Neural progenitor cell (in vitro differentiated cells): ENCODE measurements at places on chromosomes 12 and 14. TPM values are rescaled to one million over a fixed set of nuclear protein-coding genes. Genes with fewer than 3 reads are reported as not detected.

RDH12 gene
- total RNA-seq, result 1.3 and 1.5 TPM in 2 replicates

MYL6B gene
- 131 and 198 TPM in 2 replicates for total RNA-seq

SLC39A2 gene
- total RNA-seq, result not detected in 2 replicates

TSPAN19 gene
- total RNA-seq, result 4.3 and 5.0 TPM in 2 replicates

OASL gene
- total RNA-seq, result not detected in 2 replicates

KRT6C gene
- not detected in 2 replicates for total RNA-seq

VRTN gene
- total RNA-seq, result 7.9 and 18.6 TPM in 2 replicates

MIP gene
- total RNA-seq, result 0.03 TPM in 1 of 2 replicates, not detected in the other

CFAP251 gene
- total RNA-seq, result 0.92 and 1.5 TPM in 2 replicates

RIMKLB gene
- total RNA-seq, result 113 and 131 TPM in 2 replicates

AICDA gene
- not detected in 2 replicates for total RNA-seq

DNA sequence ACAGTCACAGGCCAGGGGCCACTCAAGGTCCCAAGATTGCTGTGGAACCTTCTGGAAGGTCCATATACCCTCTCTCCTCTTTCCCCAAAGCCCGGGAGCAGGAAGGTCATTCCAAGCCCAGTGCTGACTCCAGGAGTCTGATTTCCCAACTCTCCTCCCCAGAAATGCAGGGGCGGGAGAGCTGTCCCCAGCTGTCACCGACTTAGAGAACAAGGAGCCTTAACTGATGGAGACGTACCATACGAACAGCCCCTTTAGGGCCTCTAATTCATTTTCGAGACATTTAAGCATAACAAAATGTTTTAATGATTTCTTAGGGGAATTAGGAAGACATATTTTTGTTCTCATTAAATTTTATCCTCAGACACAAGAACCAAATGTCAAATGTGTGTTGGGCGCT lies 99.2 kb downstream of the PHETA1 start:
- DNase-seq, result no peak

DNA sequence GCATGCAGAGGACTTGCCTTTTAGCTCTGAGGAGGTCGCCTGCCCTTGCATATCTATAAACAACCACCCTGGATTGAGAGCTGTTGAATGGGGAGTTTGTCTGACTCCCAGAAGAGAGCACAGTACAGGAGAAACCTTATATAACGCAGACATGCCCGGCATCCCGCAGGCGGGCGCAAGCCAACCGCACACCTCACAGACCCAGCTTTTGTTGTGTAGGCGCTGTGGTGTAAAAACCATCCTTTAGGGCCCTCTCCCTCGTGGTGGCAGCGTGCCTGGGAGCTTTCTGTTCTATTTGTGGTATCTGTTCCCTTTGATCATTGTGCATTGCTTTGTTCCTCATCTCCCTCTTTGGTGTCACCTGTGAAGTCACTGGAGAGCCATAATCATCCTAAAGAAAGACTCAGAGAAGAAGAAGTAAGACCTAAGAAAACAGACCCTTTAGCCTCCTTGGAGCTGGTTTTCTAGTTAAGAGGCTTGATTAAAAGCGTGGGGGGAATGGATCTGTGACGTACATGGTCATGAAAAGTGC lies 77.7 kb downstream of the ETV6 start:
- no peak for DNase-seq

DNA sequence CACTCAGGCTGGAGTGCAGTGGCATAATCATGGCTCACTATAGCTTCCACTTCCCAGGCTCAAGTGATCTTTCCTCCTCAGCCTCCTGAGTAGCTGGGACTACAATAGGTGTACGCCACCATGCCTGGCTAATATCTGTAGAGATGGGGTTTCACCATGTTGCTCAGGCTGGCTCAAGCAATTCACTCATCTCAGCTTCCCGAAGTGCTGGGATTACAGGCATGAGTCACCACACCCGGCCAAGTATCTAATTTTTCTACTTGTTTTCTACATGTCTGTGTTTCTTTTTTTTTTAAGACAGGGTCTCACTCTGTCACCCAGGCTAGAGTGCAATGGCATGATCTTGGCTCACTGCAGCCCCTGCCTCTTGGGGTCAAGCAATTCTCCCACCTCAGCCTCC lies 119.7 kb upstream of the MED13L start:
- no peak for DNase-seq

DNA sequence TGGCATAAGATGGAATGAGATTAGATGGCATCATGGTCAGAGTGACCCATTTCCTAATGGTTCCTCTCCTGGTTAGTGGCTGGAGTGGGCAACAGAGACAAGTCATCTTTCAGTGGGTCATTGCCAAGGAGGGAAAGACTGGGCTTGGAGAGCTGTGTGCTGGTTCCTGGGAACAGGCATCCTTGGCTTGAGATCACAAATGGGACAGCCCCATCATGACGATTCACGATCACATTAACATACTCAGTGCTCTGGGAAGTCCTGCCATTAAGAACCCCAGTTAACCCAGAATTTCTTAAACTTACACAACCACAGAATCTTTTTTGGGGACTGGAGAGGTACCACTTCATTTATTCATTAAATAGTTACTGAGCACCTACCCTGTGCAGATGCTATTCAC lies 27.3 kb downstream of the CHST11 start:
- no peak for DNase-seq

DNA sequence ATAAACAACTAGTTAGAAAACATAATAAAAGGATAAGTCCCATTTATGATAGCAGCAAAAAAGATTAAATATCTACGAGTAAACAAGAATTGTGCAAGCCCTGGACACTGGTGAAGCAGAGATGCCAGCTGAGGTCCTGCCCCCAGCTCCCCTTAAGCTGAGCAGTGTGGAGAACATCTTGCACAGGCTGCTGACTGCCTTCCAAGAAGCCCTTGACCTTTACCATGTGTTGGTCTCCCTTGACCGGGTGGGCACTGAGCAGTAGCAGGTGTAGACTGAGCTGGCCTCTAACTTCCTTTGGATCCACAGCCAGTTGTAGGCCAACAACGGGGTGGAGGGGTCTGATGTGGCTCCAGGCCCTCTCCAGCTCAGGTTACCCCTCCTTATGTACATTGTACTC lies 47.7 kb upstream of the PAPLN start:
- no peak for DNase-seq

DNA sequence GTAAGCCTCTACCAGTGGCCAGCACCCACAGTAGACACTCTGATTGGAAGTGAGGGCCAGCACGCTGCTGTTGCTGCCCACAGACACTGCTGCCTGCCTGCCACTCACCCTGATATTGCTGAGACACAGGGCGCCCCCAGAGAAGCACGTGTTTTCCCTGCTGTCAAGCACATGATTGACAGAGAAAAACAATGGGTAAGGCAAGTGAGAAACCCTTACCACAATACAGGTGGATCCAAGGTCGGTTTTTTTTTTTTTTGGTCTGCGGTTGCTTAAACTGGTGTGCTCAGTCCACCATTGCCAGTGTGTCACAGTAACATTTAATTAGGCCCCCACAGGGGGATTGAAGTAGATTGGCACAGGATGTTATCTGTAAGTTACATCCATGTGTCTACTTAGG lies 65.9 kb downstream of the WDR20 start:
- no peak for DNase-seq

- DNase-seq, result no peak
Observed at GRCh38 chr14:94293578-94293924, 483 bp upstream of the SERPINA10 start.

DNA sequence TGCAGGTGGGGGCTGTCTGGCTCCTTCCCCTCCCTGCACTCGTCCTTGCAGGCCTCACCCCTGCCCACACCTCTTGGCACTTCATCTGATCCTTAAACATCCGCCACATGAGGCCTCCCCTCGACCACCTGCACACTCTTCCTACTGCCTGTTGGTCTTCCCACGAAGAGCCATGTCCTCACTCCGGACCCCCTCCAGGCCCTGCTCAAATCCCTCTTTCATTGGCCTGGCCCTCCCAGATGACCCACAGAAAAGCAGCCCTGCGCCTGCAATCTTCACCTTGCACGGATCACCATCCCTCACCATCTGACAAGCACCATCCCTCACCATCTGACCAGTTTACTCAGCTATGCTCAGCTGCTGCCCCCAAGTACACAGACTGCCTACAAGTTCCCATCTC lies 193.6 kb downstream of the BCL11B start:
- no peak for DNase-seq

- no peak for DNase-seq
Observed at GRCh38 chr12:88854260-88854659, 274.0 kb upstream of the KITLG start.

- peak; percentile 77 for DNase-seq
Observed at GRCh38 chr12:7638064-7638759, 27.5 kb downstream of the APOBEC1 start.

DNA sequence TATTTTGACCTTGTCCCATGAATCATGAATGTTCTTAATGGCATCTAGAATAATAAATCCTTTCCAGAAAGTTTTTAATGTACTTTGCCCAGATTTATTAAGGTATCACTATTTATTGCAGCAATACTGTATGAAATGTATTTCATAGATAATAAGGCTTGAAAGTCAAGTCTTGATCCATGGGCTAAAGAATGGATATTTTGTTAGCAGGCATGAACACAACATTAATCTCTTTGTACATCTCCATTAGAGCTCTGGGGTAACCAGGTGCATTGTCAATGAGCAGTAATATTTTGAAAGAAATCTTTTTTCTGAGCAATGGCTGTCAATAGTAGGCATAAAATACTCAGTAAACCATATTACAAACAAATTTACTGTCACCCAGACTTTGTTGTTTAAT lies 141.6 kb upstream of the RPL10L start:
- DNase-seq, result no peak

GRCh38 chr12:1527789-1528188 lies 66.6 kb downstream of the FBXL14 start:
- DNase-seq, result no peak

DNA sequence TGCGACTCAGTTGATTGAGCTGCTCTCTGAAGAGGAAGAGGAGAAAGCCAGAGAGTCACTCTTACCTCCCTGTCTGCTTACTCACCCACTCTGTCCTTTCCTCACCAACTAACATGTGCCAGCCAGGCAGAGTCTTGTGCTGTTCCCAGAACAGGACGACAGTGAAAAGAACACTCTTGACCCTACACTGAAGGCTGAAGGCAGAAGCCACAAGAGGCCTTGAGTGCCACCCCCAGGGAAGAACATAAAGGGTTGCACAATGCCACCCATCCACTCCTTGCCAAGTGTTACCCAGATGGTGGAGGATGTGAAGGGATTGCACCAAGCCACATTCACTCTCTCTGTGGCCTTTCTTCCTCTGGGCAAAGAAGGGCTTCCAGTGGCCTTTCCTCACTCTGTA lies 12.8 kb downstream of the ABHD4 start:
- no peak for DNase-seq

GRCh38 chr14:90300611-90301047 lies 31.1 kb downstream of the NRDE2 start:
- DNase-seq, result no peak

DNA sequence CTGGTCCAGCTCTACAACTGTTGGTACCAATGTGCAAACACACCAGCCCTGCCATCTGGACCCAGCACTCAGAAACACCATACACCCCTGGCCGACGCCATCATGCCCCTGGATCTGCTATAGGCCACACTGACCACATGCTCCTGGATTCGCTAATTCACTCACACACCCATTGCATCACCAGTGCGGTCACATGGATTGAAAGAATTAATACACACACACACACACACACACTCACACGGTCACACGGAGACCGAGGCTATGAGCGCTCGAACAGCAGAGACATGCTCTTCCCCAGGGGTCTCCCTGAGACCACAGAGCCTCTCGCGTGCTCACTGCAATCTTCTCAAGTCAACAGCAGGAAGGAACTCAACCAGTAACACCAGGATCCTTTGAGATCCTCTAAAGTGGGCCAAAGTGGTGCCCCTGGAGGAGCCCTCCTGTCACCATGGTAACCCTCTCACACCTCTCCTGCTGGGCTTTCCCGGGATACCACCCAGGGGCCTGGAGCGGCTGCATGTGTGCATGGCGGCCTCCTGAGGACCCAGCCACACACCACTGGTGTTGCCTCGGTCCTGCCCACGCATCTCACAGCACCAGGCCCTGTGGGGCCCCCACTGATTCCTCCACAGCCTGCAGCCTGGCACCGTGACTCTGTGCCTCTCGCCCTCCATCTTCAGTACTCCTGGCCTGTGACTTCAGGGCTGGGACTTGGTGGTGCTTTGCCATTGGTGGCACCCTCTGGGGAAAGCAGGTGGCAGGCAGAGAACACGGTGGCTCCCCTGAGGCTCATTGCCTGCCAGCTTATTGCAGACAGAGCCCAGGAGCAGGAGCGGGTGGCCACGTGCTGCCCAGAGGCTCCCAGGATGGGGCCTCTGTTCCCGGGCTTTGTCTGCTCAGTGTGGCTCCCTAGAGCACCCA lies 15.1 kb downstream of the LRTM2 start:
- DNase-seq, result no peak

- DNase-seq, result no peak
Observed at GRCh38 chr14:39956372-39956771, 524.1 kb upstream of the FBXO33 start.

- DNase-seq, result no peak
Observed at GRCh38 chr12:112973818-112974231, 4.5 kb upstream of the OAS2 start.

DNA sequence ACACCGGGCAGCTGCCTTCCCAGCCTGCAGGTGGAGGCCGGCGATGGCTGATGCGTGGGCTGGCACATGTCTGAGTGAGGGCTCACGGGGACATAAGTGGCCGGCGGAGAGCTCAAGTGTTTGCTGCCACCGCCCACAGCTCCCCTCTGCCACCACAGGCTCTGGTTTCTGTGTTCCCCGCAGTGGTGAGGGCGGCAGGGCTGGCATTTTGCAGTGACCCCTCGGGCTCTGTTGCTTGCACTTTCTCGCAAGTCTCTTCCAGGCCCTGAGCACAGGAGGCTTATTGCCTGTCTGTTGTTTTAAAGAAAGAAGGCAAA lies 271.0 kb upstream of the RTL1 start:
- DNase-seq, result no peak

GRCh38 chr14:99681832-99682148 lies 2.3 kb upstream of the CYP46A1 start:
- DNase-seq, result no peak

DNA sequence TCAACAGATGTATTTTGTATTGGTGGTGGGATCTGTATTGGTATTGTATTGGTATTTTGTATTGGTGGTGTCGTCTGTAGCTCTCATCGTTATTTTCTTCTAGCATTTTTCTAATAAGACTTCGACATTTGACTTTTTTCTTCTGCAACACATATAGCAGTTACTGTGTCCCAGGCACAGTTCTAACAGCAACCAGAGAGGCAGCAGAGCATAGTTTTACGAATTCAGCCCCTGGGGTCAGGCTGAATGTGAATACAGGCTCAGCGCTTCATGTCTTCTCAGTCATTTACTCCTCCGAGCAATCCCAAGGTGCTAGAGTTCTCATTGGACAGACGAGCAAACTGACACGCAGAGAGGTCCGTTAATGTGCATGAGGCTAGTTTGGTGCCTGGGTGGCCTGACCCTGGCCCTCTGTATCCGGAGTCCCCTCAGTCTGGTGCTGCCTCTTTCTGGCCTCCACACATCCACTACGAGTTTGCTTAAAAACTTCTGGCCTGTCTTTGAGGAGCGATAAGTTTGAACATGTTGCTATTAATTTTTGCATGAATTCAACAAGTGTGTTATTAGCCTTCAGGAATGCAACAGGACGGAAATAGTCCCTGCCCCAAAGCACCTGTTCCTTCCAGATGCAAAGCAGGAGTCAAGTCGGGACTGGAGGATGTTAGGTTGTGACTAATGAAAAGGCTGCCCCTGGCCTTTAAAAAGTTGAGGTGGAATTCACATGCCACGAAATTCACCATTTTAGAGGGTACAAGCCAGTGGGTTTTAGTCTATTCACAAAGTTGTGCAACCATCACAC lies 87.0 kb downstream of the GLT1D1 start:
- DNase-seq, result no peak
